Liver (tissue), 10 donors: ENCODE measurements at places on chromosomes 5 and 9. TPM values are rescaled to one million over a fixed set of nuclear protein-coding genes. Genes with fewer than 3 reads are reported as not detected.

The CMBL gene
- total RNA-seq = 33.7 TPM

The ELL2 gene
- 64.5 TPM for total RNA-seq

The SNCB gene
- total RNA-seq = not detected

DNA sequence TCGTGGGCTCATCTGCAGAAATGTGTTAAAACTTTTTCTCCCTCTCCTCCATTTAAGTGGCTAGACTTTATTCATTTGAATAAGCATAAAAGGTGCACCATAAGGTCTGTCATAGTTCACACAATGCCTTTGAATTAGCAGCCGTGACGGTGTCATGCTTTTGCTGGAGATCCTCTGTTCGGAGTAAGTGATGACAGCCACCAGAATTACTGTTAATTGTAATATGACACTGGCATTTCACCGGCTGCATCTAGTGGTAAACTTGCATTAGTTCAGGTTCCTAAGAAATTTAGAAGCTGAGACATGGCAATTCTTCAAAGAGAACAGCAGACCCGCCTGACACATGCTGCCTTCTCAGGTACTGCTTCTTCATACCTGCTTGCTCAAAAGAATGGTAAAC, 241.7 kb downstream of the EBF1 start:
- no peak for DNase-seq
- H3K36me3 ChIP-seq = no peaks in the 10 kb centered on the region
- no peaks in the 10 kb centered on the region for H3K27me3 ChIP-seq

DNA sequence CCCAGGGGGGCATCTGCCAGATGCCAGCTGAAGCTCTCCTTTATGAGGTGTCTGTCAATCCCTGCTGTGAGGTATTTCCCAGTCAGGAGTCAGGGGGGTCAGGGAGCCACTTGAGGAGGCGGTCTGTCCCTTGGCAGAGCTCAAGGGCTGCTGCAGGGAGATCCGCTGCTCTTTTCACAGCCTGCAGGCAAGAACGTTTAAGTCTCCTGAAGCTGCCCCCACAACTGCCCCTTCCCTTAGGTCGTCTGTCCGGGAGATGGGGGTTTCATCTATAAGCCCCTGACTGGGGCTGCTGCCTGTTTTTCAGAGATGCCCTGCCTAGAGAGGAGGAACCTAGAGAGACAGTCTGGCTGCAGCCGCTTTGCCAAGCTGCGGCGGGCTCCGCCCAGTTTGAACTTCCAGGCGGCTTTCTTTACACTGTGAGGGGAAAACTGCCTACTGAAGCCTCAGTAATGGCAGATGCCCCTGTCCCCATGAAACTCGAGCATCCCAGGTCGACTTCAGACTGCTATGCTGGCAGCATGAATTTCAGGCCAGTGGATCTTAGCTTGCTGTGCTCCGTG, 148.3 kb downstream of the RPS23 start:
- no peaks in the 10 kb centered on the region for H3K27me3 ChIP-seq
- H3K4me3 ChIP-seq = no peak overlapping the region
- H3K36me3 ChIP-seq = no peaks in the 10 kb centered on the region
- no peaks in the 10 kb centered on the region for H3K4me1 ChIP-seq
